ENCODE measurements at places on chromosomes 1 and 21. TPM values are rescaled to one million over a fixed set of nuclear protein-coding genes. Genes with fewer than 3 reads are reported as not detected.

RER1 gene
- total RNA-seq, result 121 TPM

TMEM125 gene
- total RNA-seq, result not detected

HLX gene
- 18.2 TPM for total RNA-seq

SLC25A34 gene
- 0.43 TPM for total RNA-seq

GFI1 gene
- total RNA-seq, result 0.57 TPM

ACBD6 gene
- total RNA-seq, result 60.0 TPM

TAF13 gene
- 102 TPM for total RNA-seq

SLC30A10 gene
- total RNA-seq, result not detected

GPR52 gene
- 3.1 TPM for total RNA-seq

KRTAP10-3 gene
- total RNA-seq, result not detected

TNFRSF8 gene
- under 0.01 TPM for total RNA-seq

C8A gene
- total RNA-seq, result not detected
